Cortex of kidney (tissue), 1 donor: ENCODE measurements at places on chromosomes 16 and 17.

DNA sequence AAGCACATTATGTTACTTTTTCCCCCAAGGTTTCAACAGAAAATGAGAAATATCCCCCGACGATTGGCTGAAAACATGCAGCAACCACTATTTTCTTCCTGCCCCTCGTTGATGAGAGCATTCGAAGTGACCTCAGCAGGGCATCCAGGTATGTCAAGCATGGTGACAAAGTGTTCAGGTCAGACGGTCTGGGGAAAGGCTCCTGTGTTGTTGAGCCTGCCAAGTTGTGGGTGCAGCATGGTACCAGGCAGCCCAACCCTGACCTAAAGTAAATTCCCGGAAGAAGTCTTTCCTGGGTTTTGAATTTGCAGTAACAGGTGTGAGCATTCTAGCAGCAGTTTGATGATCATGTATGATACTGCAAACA, 51.7 kb upstream of the SEC14L1 start:
- DNase-seq: no peak

DNA sequence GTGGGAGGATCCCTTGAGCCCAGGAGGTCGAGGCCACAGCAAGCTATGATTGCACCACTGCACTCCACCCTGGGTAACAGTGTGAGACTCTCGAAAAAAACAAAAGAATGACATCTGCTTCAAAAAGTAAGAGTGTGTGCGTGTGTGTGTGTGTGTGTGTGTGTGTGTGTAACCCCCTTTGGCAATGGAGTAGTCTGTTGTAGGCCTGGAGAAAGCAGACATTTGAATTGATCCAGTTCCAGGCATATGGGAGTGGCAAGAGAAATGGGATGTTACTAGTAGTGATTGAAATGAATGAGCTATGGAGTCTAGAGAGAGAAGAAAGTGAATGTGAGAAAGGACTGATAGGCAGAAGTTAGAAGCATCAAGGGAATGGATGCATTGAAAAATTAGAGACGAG, 9.9 kb downstream of the CASC3 start:
- no peak for DNase-seq

GRCh38 chr16:56262148-56262547, 70.9 kb downstream of the GNAO1 start:
- DNase-seq: no peak

- no peak for DNase-seq
Observed at GRCh38 chr17:46949291-46950174, 26.6 kb downstream of the GOSR2 start.

DNA sequence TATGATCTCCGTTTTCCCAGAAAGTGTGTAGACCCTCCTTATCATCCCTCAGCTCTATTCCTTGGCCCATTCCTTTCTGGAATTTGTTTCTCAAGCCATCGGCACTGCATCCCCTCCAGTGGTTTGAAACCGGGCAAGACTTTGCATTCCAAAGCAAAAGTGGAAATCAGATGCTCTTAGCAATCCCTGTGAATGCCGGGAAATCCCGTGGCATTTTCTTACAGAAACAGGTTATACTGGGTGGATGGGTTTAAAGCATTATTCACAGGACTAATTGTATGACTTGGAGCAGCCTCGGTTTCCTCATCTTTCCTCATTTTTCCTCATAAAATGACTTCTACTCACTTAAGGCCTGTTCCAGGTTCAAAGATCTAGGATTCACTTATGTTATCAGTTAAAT, 52.0 kb downstream of the MAP2K6 start:
- no peak for DNase-seq

DNA sequence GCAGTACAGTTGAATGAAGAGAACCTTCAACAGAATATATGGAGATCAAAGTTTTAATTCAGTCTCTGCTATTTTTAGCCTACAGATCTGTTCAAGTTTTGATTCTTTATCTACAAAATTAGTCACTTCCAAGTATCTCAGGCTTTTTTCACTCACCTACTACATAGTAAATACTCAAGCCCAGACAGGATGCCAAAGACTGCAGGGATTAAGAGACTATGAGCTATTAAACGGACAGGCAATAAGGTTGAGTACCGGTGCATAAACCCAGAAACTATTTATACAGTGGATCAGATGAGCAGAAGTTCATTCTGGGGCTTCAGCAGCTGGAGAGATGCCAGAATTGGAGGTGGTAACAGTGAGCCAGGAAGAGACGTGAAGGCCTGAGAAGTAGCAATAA, 18.7 kb upstream of the OR3A1 start:
- no peak for DNase-seq

DNA sequence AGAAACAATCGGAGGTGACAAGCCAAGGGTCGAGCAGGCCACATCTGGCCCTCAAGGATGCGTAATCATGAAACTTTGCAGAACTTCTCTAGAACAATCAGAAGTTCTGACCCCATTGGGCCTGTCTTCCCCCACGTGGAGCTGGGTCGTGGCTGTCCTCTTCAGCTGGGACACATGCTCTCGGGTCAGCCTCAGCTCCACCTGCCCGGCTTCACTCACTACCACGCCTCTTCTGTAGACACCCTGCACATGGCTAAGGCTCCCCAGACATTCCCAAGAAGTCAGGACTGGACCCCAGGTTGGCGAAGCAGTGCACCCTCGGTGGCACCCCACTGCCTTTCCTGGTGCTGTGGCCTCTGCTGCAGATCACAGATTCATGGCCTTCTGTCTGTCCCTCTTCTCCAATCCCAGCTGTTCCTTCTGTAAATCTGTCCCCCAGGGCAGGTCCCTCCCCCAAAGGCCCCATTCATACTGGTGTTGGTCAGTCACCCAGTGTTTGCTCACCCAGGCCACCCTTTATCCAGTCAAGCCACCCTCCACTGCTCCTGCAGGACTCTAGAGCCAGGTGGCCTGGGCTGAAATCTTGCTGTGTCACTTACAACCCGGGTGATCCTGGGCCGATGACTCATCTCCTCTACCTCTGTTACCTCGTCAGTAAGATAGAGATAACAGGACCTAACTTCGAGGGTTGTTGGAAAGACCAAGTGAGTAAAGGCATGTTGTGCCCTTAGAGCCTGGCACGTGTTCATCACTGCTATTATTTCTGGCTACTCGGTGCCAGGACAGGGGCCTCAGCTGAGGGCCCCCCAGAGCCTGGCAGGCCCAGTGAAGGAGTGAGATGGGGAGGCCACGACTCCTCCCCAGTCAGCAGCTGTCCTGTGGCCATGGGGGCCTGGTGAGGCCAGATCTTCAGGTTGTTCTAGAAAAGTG, 1.4 kb upstream of the SLC5A11 start:
- DNase-seq: no peak

DNA sequence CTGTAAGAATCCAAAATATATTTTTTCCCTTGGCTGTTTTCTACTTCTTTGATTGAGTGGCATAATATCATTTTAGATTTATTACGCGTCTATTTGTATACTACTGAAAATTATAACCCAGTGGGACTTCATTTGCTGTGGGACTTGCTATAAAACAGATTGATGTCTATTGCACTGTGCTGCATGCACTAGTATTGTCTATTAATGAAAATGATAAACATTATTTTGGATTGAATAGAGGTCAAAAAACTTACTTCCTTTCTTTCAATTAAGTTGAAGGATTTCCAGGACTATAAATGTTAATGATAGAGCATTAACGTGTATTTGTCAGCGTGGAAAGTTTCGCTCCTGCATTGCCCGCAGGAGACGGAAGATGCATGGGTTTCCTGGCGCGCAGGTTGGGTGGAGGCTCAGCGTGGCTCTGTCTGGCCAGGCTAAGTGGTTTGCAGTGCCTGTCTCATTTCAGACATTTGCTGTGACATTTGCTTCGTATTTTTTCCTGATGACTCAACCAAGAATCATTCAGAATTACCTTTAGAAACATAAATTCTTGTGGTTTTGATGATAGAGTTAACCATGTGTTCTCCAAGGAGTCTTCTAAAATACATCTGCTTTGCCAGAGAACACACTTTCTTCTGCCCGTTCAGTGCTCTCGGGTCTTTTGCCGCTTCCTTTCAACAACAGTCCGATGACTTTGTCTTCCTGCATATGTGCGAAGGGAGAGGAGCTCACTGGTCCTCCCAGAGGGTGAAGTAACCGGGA, 216.7 kb downstream of the RPTOR start:
- DNase-seq: no peak

DNA sequence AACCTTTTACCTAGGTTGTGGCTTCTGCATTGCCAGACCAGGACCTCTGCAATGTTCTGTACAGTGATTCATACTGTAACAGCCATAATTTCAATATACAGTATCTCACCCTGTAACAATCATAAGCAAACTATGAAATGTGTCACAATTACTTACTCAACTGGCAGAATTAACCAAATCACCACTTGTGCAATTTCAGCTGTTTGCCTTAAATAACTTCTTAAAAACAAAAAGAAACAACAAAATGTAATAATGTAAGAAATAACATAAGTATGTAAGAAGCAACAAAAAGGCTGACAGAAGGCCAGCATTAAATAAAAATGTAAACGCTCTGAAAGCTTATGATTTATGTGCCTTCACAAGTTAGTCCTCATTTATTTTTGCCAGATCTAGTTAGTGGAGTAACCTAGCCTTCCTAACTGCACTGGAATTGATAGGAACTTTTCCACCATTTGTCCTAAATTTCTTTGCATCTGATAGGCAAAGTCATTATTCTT, 96.9 kb downstream of the SKAP1 start:
- no peak for DNase-seq

DNA sequence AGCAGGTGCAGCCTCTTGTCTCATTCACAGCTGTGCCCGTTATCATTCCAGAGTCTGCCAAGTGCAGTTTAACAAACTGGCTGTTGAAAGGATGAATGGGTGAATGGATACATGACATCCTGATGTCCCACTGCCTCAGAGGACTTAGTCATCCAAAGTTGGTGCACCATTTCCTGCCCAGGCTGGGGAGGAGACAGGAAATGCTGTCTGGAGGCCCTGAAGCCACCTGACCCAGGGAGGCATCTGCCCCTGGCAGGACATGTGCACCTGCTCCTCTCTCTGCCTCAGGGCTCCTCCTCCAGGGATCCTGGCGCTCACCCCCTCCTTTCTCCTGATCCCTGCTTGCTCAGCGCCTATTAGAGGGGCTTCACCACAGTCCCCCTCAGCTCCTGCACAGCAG, 1.8 kb upstream of the CD300C start:
- DNase-seq: no peak

- no peak for DNase-seq
Observed at GRCh38 chr16:56675685-56676210, 6.1 kb downstream of the MT1H start.

DNA sequence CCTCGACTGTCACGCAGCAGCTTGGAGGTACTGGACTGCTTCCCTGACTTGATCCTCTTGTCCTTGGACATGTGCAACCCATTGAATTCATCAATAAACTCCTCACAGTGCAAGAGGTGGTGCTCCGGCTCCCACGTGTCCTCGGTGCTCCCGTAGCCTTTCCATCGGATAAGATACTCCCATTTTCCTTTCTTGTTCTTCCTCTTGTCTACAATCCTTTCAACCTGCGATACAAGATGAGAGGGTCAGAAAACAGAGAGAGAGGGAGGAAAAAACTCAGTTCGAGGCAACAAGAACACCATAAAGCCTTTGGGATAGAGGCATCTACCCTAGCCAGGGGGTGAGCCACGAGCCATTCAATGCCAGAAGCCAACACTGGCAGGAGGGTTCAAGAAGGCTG, 119.5 kb downstream of the CDYL2 start:
- DNase-seq: no peak

- no peak for DNase-seq
Observed at GRCh38 chr17:15971882-15972281, 27.0 kb downstream of the ADORA2B start.

DNA sequence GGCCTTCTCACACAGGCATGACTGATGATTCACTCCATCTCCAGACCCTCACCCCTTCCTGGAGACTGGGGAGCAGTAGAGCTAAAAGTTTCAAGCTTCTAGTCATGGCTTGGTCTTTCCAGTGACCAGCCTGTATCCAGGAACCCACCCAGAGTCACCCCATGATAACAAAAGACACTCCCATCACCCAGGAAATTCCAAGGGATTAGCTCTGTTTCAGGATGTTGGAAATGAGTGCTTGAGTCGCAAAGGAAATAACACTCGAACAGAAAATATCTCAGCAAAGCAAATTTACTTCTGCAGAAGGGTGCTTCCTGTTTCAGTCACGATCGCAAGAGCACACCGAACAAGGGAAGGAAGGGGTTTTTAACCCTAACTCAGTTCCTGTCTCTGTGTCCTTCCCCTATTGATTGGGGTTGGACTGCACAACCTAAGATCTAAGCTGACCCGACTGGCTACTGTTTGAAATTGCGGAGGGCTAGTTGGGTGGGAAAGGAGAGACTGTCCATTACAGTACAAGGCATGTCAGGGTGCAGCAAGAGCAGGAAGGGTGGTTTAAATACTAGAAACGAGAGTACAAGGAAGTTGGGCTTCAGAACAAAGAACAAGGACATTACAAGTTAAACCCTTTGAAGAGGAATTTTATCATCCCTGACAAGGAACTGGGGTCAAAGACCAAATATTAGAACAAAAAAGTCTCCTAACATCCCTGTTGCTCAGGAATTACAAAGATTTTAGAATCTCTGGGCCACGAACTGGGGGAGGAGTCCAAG, 224.4 kb upstream of the CACNG5 start:
- no peak for DNase-seq

- no peak for DNase-seq
Observed at GRCh38 chr17:38958756-38959155, 8.4 kb downstream of the FBXO47 start.

- DNase-seq: no peak
Observed at GRCh38 chr16:28623172-28623711, 13.4 kb upstream of the SULT1A1 start.

GRCh38 chr17:74816905-74817620, 40.9 kb upstream of the NAT9 start:
- no peak for DNase-seq

DNA sequence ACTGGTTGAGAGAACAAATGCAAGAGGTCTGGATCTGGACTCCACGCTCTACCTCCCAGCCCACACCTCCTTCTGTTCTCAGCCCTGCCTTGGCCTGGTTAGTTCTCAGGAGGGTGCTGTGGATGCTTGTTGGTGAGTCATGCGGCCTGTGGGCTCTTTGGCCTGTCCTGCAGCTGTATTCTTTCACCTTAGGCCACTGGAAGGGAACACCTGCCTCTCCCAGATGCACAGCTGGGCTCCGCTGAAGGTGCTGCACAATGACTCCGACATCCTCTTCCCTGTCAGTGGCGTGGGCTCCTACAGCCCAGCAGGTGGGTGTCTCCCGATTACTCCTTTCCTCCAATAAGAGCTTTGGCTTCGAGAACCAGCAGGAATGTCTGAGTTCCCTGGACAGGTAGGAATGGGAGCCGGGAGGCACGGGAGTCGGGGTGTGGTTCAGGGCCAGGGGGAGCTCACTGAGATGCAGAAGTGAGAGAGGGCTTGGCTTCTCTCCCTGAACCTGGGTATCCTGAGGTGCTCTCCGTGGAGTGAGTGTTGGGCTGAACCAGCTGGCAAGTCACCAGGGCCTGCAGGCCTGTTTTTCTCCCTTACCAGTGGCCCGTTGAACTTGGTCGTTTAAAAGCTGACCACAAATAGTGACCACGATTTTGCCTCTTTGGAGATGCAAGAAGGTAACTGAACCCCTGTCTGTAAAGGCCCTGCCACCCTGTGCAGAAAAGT, 85.0 kb downstream of the SNX29 start:
- DNase-seq: no peak

- DNase-seq: no peak
Observed at GRCh38 chr17:31089471-31089870, 5.3 kb upstream of the NF1 start.

GRCh38 chr17:74389084-74389753, 21.9 kb downstream of the GPR142 start:
- DNase-seq: no peak

- DNase-seq: no peak
Observed at GRCh38 chr16:1637526-1637925, 25.4 kb downstream of the CRAMP1 start.

- DNase-seq: no peak
Observed at GRCh38 chr17:39231591-39232551, 6.1 kb upstream of the STAC2 start.
